Heart right ventricle (tissue), 16 donors: ENCODE measurements at places on chromosomes 2 and 18. TPM values are rescaled to one million over a fixed set of nuclear protein-coding genes. Genes with fewer than 3 reads are reported as not detected.

GRCh38 chr2:162063899-162064298, 10.1 kb downstream of the DPP4 start:
- DNase-seq: no peak

GRCh38 chr18:69002233-69002632, 204.4 kb downstream of the CCDC102B start:
- DNase-seq: no peak

- no peak for DNase-seq
Observed at GRCh38 chr2:73033142-73033765, 38.3 kb downstream of the SFXN5 start.

DNA sequence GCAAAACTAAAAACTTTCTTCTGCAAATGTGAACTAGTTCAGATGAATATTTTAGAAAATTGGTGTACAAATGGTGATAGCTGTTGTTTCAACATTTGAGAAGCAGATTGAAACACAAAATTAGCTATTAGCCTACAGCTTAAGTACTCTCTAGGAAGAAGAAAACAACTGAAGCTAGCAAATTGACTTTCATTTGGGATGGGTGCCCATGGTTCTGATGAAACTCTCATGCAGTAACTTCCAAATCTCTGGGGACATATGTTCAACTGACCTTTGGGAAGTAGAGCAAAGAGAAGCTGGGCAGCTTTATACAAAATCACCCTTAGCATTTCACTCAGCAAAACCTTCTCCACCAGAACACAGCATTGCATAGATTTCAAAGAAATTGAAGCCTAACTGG, 119.0 kb downstream of the GALNT13 start:
- no peak for DNase-seq

GRCh38 chr2:7288484-7288883, 371.3 kb downstream of the RNF144A start:
- no peak for DNase-seq

DNA sequence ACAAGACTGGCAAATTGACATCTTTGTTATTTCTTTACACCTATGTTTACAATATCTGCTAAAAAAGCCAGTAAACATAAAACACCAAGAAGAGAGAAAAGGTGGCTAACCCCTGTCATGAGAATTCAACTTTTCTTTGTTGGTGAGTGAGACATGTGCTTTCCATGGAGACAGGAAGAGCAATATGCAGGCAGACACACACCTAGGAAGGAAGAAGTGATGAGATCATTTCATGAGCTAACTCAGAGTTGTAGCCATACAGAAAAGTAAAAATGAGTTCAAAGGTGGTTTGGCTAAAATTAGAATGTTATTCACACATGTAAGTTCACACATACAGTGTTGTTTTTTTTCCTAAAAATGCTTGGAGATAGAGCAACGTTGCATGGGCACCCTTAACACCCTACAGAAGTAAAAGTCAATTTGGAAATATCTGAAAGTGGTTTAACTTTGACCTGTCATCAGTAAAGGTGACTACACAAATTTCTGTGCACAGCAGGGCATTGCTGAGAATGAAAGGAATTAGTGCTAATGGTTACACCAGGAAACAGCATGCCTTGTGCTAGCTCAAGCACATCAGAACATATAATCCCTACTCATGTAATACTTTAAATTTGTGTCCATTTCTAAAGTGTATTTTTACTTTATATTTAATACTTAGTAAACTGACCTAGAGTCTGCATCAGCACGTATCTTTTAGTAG, 557.6 kb downstream of the CBLN2 start:
- no peak for DNase-seq

GRCh38 chr2:63544017-63544627, 44.2 kb downstream of the WDPCP start:
- no peak for DNase-seq

DNA sequence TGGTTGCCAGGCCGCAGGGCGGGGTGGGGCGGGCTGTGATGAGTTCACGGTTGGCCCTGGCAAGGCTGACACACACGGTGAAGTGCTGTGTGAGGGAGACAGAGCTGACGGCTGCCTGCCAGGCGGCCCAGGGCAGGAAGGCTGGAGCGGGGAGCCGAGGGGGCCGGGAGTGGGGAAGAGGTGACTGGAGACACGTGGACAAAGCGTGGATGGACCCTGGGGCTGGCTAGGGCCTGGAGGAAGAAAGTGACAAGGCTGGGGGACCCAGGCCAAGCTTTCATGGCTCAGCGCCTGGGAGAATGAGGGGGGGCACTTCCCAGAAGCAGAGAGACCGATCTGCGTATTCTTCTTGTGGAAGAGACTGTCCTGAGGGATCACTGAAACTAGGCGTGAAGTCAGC, 123.2 kb downstream of the DYSF start:
- peak; percentile 50 for DNase-seq

GRCh38 chr2:72131916-72132841, 15.5 kb downstream of the CYP26B1 start:
- no peak for DNase-seq

GRCh38 chr18:64090876-64091275, 58.0 kb downstream of the LINC00305 start:
- DNase-seq: no peak

GRCh38 chr2:225429717-225430116, 30.2 kb downstream of the NYAP2 start:
- no peak for DNase-seq

DNA sequence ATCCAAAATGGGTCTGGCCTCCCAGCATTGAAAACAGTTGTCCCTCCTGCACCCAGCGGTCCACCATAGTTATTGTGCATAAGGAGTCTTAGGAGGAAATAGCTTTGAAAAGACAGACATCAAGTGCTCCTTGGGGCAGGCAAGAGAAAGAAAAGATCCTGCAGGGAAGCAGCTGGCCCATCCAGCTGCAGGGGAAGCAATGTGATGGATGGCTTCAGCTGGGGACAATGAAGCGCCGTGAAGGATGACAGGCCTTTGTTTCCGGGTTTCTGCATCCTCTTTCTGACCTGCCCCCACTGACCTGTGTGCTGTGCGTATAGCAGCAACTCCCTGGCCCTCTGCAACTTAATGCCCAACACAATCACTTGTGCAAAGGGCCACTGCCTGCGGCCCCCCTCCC, 142.9 kb upstream of the NCKAP5 start:
- no peak for DNase-seq

DNA sequence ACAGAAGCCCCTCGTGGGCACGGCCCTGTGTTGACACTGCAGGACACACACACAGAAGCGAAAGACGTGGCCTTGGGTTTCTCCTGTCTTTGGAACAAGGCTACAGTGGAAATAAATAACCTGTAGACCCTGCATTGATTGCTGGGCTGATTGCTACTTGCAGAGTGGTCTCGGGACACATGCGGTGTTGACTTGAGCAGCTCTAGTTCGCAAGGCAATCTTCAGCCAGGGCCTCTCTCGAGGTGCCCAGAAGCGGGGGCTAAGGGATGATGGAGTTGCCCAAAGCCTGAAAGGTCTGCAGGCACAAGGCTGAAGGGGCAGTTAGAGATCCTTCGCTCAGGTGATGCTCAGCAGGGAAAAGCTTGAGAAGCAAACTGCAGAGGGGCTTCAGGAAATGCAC, 180.3 kb downstream of the SEPTIN10 start:
- DNase-seq: no peak

GRCh38 chr18:59266459-59266858, 6.8 kb downstream of the RAX start:
- no peak for DNase-seq

DNA sequence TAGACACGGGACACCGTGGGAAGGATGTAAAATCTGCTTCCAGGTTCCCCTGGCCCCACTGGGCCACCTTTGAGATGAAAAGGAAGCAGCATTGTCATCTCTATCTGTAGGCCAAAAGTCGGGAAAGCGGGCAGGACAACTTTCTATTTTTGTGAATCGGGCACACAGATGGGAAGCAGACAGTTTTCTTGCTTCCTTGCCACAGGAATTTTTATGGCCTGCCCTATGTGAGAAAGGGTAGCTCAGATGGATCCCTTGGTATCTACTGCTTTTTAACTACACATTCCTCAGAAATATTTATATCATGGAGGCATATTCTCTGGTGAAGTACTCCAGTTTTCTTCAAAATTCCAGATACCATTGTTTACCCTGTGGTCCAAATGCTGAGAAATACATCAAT, 735.5 kb downstream of the CBLN2 start:
- DNase-seq: no peak

GRCh38 chr2:10220902-10221391, 81.8 kb upstream of the HPCAL1 start:
- DNase-seq: no peak

DNA sequence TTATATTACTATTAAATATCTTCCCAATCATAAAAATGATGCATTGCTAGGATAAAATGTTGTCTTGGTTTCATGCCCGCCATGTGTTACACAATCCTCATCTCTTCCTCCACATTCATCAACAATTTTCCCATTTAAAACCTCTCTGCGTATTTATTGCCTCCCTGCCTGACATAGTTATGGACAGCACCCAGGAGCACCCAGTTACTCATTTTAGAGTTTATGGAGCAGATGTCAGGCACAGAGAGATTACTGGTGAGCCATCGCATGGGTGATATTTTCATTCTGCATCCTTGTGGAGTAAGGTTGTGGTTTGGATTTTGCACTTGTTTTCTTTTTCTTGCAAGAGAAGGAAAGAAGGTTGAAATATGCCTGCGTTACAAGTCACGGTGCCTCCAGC, 116.7 kb upstream of the NPAS2 start:
- no peak for DNase-seq

GRCh38 chr2:219302412-219302968, 6.7 kb downstream of the PTPRN start:
- no peak for DNase-seq

The SULT1C4 gene
- 1.7 TPM for polyA plus RNA-seq

The FAM124B gene
- polyA plus RNA-seq: 0.88 TPM

The SLC8A1 gene
- polyA plus RNA-seq: 11.1 TPM

The SLC16A14 gene
- 1.0 TPM for polyA plus RNA-seq

The CHST10 gene
- polyA plus RNA-seq: 5.1 TPM

The GLI2 gene
- 0.80 TPM for polyA plus RNA-seq
